ENCODE measurements at places on chromosomes 5 and 9.

GRCh38 chr9:31144614-31145013, 1239.8 kb upstream of the ACO1 start:
- DNase-seq, result no peak

- no peak for DNase-seq
These were observed 362.8 kb downstream of the ISL1 start for GRCh38 chr5:51746023-51746422.

DNA sequence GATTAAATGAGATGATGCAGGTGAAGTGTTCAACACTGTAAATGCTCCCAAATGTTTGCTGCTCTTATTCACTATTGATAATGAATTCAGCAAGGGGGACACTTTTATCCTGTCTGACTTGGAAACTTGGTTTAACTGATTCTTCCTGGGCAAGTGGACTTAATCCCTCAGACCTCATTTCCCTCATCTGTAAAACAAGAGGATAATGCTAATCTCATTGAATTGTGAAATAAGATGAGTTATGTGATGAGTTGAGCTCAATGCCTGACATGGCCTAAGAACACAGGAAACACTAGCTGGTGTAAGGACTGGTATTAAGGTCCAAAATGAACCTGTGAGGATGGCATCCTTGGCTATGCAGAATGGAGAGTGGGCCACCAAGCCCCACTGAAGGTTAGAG, 23.3 kb downstream of the TNFSF15 start:
- DNase-seq, result no peak

DNA sequence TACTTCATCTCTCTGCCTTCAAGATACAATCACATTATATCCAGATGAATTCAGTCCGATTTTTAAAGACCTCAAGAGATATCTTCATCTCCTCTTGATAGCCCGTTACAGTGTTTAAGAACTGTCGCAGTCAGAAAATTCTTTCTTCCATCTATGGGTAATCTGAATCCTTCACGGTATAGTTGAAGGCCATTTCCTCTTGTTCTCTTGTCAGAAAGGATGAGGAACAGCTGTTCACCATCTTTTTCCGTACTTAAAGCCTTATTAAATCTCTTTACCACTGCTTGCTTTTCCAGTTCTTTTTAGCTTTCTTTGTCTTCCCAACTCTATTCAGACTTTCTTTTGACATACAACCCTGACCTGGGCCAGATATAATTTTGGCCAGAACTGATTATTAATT, 121.8 kb downstream of the XRCC4 start:
- no peak for DNase-seq
